ENCODE measurements at places on chromosomes 13 and 19.

- no peak for DNase-seq
Measured at GRCh38 chr19:56405062-56405461, 930 bp downstream of the ZNF583 start.

- DNase-seq, result no peak
Measured at GRCh38 chr19:41889896-41890295, 6.9 kb downstream of the ARHGEF1 start.

DNA sequence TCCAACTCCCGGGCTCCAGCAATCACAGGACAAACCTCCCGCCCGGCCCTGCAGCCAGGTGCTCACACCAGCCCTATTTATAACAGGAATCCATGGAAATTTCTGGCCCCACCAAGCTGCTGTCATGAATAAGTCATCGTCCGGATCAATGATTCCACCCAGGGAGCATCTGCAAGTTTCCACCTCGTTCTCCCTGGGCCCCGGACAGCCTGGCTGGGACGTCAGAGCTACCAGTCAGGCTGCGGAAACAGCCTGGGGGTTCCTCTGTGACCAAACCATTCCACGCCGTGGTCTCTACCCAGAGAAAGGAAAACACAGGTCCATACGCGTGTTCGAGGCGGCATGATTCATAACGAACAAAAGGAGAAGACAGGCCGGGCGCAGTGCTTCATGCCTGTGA lies 20.7 kb upstream of the PTBP1 start:
- no peak for DNase-seq

DNA sequence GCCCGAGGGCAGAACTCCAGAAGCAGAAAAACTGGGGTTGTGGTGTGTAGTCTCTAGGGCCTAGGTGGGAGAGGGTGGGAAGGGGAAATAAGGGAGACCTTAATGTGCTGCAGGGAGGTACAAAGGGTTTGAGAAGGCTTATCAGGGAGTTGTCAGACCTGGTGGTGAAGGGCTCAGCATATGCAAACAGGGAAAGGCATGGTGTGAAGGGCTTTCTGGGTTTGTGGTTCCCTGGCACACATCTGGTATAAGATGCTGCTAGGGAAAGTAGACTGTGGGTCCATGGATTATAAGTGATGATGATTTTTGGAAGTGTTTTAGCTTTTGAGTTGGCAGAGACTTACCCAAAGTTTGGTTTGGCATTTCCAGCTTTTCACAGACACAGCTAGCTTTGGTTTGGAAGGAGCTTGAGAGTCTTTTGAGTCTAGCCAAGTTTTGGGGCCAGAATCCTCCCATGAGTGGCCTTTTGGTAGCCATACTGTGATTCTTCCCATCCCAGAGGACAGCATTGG lies 2.2 kb downstream of the TRIM28 start:
- DNase-seq, result no peak

GRCh38 chr19:12937093-12937926 lies 1.1 kb upstream of the CALR start:
- DNase-seq, result no peak

DNA sequence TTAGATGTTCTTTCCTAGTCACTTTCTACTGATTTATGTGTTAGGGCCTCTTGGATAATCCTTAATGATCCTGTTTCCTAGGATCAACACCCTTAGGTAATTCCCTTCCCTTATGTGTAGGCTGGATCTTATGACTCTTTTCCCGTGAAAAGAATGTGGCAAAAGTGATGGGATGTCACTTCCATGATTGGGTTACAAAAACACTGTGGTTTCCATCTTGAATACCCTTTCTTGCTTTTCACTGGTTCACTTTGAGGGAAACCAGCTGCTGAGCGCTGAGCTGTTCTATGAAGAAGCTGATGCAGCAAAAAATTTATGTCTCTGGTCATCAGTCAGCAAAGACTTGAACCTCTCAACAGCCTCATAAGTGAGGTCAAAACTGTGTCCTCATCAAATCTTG lies 609.4 kb downstream of the OLFM4 start:
- no peak for DNase-seq

- no peak for DNase-seq
Measured at GRCh38 chr19:2770055-2771013, 12.7 kb downstream of the SGTA start.

GRCh38 chr19:45250832-45251451 lies at the start of gene MARK4:
Gene MARK4, plus strand, starts transcription at chr19:45251271. Its CDS starts 318 bp downstream, at chr19:45251589.
- peak; percentile 55 for DNase-seq

DNA sequence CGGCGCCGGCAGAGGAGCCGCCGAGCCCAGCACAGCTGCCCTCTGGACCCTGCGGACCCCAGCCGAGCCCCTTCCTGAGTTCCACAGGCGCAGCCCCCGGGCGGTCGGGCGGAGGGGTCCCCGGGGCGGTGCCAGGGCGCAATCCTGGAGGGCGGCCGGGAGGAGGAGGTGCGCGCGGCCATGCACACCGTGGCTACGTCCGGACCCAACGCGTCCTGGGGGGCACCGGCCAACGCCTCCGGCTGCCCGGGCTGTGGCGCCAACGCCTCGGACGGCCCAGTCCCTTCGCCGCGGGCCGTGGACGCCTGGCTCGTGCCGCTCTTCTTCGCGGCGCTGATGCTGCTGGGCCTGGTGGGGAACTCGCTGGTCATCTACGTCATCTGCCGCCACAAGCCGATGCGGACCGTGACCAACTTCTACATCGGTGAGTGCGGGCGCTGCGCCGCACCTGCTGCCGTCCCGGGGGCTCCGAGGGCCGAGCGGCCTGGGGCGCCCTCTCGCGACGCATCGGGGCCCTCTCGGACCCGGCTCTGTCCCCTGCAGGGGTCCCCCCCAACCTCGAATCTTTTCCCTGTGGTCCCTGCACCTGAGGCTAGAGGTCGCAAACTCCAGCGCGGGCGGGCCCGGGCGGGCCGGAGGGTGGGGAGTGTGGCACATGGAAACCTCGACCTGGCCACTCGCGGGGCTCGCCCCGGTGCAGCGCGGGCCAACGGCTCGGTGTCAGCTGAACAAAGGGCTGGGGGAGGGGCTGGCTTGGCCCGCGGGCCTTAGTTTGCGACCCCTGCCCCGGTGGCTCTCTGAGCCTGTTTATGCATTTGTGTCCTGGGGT lies at the start of gene KISS1R:
TSS of gene KISS1R (plus strand) at position 11 of the 829 bp plus-strand sequence. CDS start at position 181, 170 bp downstream.
- peak; percentile 77 for DNase-seq

DNA sequence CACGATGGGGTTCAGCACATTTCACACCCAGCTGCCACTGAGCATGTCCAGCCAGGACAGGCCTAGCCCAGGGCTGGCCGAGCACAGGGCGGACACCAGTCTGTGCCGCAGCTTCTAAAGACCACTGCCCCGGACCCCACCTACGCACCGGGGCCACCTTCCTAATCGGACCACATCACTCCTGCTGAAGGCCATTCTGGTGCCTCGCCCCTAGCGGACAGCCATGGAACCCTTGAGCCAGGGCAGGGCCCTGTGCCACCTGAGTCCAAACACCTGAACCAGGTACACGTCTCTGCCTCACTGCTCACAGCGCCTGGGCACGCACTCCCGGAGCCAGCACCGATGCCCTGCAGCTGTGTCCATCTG lies 8.4 kb upstream of the C13orf46 start:
- DNase-seq, result no peak

GRCh38 chr19:42143341-42144234 lies 11.3 kb upstream of the POU2F2 start:
- peak; percentile 64 for DNase-seq

DNA sequence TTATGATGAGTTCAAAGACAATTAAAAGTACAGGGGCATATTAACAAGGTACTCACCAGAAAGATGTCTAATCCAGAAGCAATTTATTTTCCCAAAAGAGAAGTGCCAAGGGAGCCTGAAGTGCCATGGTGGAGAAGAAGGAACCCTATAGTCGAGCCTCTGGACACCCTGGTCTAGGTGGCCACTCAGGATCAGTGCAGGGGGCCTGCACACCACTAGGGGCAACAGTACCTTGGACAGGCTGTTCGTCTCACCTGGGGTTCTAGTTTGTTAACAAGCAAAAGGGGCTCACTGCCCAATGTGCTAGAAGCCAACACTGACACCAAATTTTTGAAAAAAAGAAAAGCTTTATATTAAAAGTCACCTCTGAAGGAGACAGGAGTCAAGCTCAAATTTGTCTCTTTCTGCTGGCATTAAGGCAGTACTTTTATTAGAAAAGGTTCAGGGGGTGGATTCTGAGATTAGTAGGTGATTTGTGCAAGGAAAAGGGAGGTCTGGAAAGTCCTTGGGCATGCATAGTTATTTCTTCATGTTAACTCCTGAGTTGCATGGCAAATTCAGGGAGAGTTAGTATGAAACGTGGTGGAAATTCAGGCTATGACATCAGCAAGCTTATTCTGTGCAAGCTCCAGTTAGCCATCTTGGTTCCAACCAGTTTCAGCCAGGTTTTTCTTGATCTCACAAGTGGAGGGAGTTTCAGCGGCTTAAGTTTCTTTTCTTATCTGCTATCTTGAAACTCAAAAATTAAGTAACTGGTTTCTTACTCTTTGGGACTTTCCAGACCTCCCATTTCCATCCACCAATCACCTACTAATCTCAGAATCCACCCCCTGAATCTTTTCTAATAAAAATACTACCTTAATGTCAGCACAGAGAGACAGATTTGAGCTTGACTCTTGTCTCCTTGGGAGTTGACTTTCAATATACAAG lies 884 bp upstream of the CBY2 start:
- DNase-seq, result no peak

DNA sequence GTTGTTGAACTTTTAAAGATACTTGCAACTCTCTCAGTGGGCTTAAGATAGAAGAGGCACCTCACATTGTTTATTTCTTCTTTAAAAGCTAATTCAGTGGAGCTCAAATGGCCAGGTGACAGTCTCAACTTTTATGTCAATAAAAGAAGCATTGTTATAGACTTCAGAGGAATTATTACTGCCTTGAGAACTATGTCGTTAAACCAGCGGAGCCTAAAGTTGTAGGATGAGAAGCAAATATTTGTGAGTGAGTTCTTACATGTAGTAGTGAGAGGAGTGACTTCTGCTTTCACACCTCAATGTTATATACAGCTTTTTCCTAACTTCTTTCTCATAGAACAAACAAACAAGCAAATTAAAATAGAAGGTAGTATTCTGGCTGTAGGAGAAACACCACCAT lies 31.2 kb upstream of the DGKH start:
- no peak for DNase-seq

GRCh38 chr19:50490991-50491472 lies 14.4 kb upstream of the GARIN5A start:
- DNase-seq, result no peak

DNA sequence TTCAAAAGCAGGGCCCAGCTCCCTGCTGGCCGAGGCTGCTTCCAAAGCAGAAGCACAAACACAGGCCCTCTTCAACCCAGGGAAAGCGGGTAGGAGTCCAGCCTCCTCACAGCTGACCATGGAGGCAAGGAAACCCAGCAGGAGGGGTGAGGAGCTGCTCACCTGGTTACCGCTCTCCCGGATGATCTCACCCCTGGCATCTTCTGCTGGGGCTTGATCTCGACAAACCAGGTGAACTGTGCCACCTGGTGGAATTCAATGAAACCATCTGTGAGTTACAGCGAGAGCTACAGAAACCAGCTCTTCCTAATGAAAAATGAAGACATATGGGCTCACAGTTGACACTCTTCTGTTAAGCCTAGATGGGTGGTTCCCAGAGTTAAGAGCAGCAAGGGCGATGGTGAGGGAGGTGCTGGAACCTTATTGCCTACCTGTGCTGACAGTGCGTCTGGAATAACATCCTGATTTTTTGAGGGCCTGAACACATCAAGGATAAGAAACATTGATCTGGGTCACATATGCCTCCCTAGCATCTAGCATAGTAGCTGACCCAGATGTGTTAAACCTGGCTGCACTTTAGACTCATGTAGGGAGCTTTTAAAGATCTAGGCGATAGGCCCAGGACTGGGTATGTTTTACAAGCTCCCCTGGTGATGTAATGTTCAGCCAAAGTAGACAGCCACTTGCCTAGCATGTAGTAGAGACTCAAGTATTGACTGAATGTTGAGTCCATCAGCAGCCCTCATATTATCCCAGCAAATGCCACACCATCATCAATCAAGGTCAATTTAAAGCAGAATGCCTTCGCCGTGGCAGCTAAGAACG lies 6.1 kb downstream of the DHRS12 start:
- DNase-seq, result peak; percentile 41

DNA sequence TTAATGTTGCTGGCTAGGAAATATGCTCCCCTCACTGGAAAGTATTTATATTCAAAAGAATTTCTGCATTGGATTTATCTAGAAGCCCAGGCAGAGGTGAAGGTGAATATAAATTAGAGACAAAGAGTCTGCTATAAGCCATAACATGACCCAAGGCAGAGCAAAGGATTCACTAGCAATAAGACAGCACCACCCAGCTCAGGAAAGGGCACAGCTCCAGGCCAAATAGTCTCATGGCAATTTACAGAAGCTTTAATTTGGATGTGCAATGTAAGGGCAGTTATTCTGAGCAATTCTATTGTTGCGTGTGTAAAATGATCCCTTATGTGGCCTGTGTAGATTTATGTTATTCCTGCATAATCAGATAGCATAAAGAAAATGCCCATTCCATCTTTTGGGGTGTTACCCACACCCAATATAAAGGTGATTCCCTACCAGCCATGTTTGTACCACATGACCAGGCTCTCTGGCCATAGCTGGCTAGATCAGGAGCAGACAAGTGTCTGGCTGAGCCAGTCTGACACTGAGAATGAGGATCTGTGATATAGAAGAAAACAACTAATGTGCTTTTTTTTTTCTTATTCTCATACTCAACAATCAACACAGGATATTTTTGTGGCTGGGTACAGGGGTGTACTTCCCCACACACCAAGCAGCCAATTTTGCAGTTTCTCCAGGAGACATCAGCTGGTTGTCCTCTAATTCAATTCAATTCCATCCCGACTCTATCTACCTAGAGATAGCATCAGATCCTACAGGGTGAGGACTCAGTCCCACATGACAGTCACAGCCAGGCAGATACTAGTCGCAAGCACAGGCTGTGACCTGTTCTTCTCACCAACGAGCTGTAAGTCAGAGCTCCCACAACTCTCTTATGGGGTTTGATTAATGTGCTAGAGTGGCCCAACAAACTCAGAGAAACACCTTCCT lies 181.4 kb downstream of the KCTD15 start:
- DNase-seq, result no peak

DNA sequence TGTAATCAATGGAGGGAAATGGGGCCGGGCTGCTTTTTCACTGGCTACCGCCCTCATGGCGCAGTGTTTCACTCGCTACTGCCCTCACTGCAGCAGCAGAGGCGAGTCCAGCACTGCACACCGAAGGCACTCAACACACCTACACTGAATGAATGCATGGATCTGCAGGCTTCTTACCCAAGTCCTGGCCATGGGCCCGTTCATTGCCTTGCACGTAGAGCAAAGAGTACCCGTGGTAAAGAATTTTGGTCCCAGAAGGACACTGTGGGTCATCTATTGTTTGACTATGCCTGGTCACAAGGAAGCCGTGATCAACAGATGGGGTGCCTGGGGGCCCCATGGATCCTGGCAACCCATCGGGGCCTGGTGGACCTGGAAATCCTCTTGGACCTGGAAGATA lies 144.9 kb downstream of the COL4A1 start:
- no peak for DNase-seq

- no peak for DNase-seq
Measured at GRCh38 chr19:10742476-10742875, 24.6 kb downstream of the DNM2 start.

Measured in neuronal stem cell (in vitro differentiated cells).